ENCODE measurements at places on chromosomes 11 and 22.

- no peak for DNase-seq
Observed at GRCh38 chr22:46596819-46597218, 23.4 kb upstream of the GRAMD4 start.

GRCh38 chr22:31496735-31497146, 405 bp downstream of the SFI1 start:
- no peak for DNase-seq

DNA sequence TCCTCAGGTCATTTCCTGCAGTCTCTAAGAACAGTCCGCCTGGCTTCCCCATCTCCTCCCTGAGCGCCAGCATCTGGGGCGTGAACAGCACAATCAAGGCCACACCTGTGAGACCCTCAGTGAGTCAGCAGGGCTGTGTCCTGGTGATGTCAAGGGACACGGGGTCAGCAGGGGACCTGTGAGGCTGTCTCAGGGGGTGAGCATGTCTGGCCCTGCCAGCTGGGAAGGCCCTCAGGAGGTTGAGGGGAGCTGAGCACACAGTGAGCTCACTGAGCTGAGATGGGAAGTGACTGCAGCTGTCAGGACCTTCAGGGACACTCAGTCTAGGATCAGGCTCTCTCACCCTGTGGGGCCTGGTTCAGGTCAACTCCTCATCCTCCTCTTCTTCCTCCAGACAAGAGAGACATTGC, 46.6 kb upstream of the VPREB1 start:
- no peak for DNase-seq

GRCh38 chr11:86070142-86071056, 1.5 kb upstream of the PICALM start:
- DNase-seq = no peak

DNA sequence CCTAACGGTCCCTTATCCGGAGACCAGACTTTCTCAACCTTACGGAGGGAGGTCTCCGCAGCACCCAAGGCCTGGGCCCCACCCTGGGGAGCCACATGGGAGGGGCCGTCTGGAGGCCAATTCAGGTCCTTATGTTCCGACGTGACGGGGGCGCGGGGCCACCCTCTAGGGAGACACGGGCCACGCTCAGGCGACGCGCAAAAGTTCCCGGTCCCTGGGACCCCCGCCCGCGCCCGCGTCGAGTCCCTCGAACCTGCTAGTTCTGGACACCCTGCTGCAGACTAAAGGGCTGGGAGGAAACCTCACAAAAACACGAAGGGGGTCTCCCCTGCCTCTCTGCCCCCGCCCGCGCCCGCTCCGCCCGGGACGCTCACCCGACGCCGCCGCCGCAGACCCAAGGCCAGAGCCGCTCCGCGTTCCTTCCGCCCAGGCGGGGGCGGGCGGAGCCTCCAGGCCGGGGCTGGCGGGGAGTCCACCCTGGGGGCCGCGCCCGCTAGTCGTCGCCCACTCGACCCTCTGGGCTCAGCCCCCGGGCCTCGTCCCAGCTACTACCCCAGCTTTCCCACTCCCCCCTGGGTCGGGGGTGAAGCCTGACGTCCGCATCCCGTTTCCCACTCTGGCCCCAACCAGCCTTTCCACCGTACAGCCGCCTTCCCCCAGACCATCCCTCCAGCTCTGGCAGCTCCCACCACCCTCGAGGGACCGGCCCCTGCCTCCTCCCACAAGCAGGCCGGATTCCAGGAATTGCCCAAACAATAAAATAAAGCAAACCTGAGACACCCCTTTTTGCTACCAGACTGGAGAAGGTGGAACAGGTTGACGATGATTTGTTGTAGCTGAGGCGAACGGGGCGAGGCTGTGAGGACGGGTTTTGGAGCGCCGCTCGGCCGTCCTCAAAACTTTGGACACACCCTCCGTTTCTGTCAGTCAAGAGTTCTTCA, 2.7 kb downstream of the RNH1 start:
- DNase-seq = no peak

DNA sequence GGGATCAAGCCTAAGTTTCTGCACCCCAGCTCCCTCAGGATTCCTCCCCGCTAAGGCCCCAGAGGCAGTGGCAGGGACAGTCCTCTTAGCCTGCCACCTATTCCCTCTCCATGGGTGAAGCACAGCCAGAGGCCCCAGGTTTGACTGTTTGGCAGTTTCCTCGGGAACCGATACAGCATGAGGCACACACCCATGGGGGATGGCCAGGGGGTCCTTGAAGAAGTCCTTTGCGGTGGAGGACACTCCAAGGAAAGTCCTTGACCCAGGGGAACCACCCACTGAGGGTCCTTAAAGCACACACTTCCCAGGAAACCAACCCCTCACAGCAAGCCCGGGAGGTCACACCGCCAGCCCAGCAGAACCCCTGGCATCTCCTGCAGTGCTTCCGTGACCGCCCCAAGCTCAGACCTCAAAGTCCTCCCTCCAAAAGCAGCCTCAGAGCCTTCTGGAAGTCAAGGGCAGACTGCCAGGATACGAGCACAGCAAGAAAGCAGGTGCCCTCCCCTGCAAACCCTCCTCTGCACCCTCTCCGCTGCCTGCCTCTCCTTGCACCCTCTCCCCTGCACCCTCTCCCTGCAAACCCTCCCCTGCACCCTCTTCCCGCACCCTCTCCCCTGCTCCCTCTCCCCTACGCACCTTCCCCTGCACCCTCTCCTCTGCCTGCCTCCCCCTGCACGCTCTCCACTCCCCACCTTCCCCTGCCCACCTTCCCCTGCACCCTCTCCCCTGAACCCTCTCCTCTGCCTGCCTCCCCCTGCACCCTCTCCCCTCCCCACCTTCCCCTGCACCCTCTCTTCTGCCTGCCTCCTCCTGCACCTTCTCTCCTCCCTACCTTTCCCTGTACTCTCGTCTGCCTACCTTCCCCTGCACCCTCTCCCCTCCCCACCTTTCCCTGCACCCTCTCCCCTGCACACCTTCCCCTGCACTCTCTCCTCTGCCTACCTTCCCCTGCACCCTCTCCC, 1.4 kb downstream of the SIGIRR start:
- DNase-seq = no peak

GRCh38 chr11:96943970-96944369, 554.2 kb downstream of the JRKL start:
- DNase-seq = no peak

GRCh38 chr11:95065336-95065735, 1.4 kb upstream of the SRSF8 start:
- no peak for DNase-seq

GRCh38 chr22:23574371-23574811, 5.7 kb downstream of the IGLL1 start:
- no peak for DNase-seq

DNA sequence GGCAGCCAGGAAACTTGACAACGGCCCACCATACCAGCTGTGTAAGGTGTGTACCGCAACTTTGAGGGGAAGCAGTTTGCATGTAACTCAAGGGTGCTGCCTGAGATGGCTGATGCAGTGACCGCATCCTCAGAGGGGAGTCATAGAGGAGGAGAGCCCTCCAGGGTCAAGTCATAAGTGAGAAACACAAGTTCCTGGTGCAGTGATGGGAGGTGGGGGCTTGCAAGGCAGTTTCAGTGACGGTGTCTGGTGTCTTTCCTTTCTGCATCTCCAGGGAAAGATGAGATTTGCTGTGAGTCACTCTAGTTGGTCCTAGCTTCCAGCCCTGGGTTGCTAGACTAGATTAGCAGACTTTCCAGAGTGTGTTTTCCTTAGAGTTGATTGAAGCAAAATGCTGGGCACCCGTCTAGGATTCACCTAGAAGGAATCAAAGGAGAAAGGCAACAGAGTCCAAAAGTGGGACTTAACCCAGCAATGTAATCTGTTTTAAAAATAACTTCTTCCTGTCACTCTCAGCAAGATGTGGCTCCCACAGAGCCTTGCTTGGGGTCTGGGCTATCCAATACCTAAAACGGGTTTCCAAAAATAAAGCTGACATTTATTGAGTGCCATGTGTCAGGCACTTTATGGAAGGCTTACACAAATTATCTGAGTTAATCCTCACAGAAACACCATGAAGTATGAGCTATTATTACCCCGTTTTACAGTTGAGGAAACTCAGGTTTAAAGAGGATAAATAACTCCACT, 265.4 kb upstream of the PLET1 start:
- DNase-seq = no peak

DNA sequence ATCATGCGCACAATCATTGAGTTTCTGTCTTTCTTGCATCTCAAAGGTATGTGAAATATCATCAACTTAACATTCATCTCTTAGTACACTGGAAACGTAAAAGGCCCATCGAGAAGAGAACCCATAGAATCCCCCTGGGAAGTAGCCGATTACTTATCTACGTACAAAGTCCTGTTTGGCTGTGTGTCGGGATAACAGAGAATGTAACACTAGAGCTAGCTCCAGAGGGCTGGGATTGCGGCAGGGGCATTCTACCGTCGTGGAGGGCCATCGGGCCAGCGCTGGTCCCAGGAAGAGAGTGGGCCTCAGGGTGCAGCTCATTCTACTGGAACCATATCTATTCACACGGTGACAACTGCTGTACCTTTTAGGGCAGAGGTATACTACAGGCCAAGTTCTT, 4.5 kb downstream of the GAL start:
- no peak for DNase-seq

All from GM19239 (cell line).